ENCODE measurements at places on chromosomes 4 and X.

DNA sequence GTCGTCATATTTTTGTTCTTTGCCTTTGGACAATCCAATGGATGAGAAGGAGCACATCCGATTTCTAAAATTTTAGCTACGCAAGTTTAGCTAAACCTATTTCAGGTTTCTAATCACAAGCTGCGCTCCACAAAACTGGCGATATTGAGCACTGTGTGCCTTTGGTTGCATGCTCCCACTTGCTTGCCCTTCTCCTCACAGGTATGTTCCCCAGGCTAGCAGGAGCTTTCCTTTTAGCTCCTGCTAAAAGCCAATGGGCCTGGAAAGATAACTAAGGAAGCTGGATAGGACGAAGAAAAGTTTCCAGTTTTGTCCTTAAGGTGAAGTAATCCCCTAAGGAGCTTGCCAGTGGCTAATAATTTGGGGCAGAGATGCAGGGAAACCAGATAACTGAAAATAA is 975.2 kb downstream of the FSTL5 start:
- peak; percentile 14 for DNase-seq

DNA sequence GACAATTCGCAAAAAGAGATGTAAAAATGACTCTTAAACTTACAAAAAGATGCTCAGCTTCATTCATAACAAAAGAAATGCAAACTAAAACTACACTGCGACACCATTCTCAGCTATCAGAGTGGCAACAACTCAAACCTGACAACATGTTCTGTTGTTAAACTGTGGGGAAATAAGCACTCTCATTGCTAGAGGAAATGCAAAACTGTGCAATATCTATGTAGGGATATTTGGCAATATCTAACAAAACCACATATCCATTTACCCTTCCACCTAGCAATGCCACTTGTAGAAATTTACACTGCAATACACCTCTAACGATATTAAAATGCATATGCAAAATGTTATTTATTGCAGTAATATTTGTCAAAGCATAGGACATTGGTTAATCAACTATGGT is 78.3 kb upstream of the EGFL6 start:
- DNase-seq = no peak

- no peak for DNase-seq
Observed at GRCh38 chr4:82765134-82765533, 33.5 kb downstream of the SCD5 start.

DNA sequence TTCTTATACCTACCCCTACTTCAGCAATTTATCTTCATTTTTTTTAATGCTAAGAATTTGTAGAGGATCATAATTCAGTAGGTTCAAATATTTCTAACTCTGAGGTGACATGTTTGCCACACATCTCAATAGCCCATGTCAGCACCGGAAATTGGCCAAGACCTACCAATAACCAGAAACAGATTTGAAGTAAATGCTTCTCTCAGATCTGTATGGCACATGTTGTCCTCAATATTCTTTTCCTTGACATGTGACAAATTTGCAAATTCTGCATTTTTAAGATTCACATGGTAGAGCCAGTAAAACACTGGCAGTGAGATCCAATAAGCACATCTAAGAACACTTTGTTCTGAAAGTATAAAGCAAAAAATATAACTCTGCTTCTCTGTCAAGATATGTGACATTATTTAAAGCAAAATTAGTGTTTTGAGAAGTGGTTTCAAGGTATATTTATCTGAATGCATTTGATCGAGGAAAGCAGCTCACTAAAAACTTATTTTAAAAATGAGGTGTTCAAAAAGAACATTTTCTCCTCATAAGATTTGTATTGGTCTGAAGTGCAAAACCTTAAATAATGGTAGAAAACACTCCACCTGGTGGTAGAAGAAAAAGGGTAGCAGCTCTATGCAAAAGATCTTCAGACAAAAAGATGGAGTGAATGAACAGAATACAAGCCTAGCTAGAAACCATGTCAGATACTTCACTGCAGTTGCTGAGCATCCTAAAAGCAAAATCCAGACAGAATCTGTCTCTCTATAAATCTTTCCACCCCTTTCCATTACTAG is 513.8 kb upstream of the FAM241A start:
- DNase-seq = no peak

GRCh38 chrX:101450085-101450484 is 35.2 kb upstream of the ARMCX4 start:
- no peak for DNase-seq

DNA sequence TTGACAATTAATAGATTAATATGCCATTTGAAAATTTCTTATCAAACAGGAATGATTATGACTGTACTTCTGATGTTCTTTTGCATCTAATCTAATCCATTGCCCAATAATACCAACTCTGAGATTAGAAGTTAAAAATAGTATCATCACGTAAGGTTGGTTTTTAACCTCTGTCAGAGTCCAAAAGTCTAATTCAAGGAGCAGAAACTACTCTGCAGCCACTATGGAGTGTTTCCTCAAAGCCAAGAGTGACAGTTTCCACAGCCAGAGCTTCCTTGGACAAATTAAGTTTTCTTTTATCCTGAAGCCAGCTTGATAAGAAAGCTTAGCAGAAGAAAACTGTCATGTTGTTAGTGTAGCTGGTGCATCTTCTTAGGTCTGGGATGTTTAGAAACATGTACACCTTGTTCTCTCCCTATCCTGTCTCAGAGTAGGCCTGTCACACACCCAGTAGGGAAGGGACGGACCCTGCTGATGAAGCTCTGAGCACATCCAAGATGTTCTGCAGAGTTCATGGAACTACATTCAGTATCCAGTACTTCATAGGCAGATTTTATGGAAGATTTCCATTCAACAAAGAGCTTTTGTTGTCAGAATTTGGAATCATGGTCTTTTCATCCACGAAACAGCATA is 20.4 kb upstream of the PI4K2B start:
- DNase-seq = no peak

- no peak for DNase-seq
Observed at GRCh38 chrX:67503004-67503403, 40.8 kb upstream of the AR start.

Measured in DMS 273 treated with DMSO at 0.1 percent for 48 hours (cell line).